ENCODE measurements at places on chromosomes 11 and 22. TPM values are rescaled to one million over a fixed set of nuclear protein-coding genes. Genes with fewer than 3 reads are reported as not detected.

The SCT gene
- total RNA-seq, result not detected

The ABTB2 gene
- 1.9 TPM for total RNA-seq

The PRODH gene
- total RNA-seq, result 0.56 TPM

The GLB1L2 gene
- total RNA-seq, result 3.8 TPM

The SHANK3 gene
- total RNA-seq, result 0.07 TPM

The TSSK2 gene
- not detected for total RNA-seq

The ASCL3 gene
- not detected for total RNA-seq

The OR9G1 gene
- total RNA-seq, result not detected

The RAG1 gene
- 0.29 TPM for total RNA-seq

The AGBL2 gene
- 4.2 TPM for total RNA-seq

The TRIOBP gene
- total RNA-seq, result 25.0 TPM

The LARGE2 gene
- 1.1 TPM for total RNA-seq

The CABP4 gene
- total RNA-seq, result 1.0 TPM

The ARHGAP1 gene
- total RNA-seq, result 46.2 TPM

The KBTBD3 gene
- 7.0 TPM for total RNA-seq

The GGTLC3 gene
- not detected for total RNA-seq

The ANAPC15 gene
- total RNA-seq, result 62.6 TPM

The DENND5A gene
- total RNA-seq, result 41.3 TPM

The ASRGL1 gene
- total RNA-seq, result 7.7 TPM

The OSBPL5 gene
- total RNA-seq, result 4.6 TPM

The EHD1 gene
- total RNA-seq, result 113 TPM

The DRICH1 gene
- total RNA-seq, result 0.36 TPM

The OR9G4 gene
- not detected for total RNA-seq

The LRRC10B gene
- not detected for total RNA-seq

The BRSK2 gene
- 0.46 TPM for total RNA-seq

The PRR14L gene
- total RNA-seq, result 45.2 TPM

The MYO18B gene
- 0.29 TPM for total RNA-seq

The GSTT2 gene
- not detected for total RNA-seq

The TEX12 gene
- total RNA-seq, result 0.29 TPM

The PIH1D2 gene
- 0.56 TPM for total RNA-seq

The SLC22A6 gene
- total RNA-seq, result not detected

The FGF19 gene
- total RNA-seq, result not detected

The BAIAP2L2 gene
- total RNA-seq, result 0.93 TPM

The ALDH3B1 gene
- not detected for total RNA-seq

The CRYBB2 gene
- total RNA-seq, result not detected

The OR5A1 gene
- total RNA-seq, result not detected

The CBLIF gene
- not detected for total RNA-seq

The GPR83 gene
- not detected for total RNA-seq

The OR5B21 gene
- not detected for total RNA-seq

The PRG3 gene
- total RNA-seq, result not detected

The APOA1 gene
- total RNA-seq, result not detected

The DGCR6 gene
- 0.80 TPM for total RNA-seq

The DPP3 gene
- 89.7 TPM for total RNA-seq

The BCR gene
- 69.0 TPM for total RNA-seq

The APIP gene
- 32.9 TPM for total RNA-seq

The TH gene
- total RNA-seq, result not detected

The SAA4 gene
- total RNA-seq, result not detected

The CEP126 gene
- 1.8 TPM for total RNA-seq

The LGALS1 gene
- total RNA-seq, result 816 TPM

The SCUBE1 gene
- not detected for total RNA-seq

The GAL gene
- total RNA-seq, result 1.3 TPM

The SLC16A8 gene
- total RNA-seq, result not detected

The RIMBP3B gene
- 0.48 TPM for total RNA-seq
